Thyroid gland (tissue), 4 donors: ENCODE measurements at places on chromosomes 11 and 22.

GRCh38 chr22:23591201-23591791 lies 11.2 kb upstream of the IGLL1 start:
- DNase-seq = peak; percentile 76

GRCh38 chr11:130918081-130918480 lies 1.8 kb upstream of the SNX19 start:
- no peak for DNase-seq

GRCh38 chr11:128628325-128628673 lies 40.9 kb upstream of the ETS1 start:
- no peak for DNase-seq

DNA sequence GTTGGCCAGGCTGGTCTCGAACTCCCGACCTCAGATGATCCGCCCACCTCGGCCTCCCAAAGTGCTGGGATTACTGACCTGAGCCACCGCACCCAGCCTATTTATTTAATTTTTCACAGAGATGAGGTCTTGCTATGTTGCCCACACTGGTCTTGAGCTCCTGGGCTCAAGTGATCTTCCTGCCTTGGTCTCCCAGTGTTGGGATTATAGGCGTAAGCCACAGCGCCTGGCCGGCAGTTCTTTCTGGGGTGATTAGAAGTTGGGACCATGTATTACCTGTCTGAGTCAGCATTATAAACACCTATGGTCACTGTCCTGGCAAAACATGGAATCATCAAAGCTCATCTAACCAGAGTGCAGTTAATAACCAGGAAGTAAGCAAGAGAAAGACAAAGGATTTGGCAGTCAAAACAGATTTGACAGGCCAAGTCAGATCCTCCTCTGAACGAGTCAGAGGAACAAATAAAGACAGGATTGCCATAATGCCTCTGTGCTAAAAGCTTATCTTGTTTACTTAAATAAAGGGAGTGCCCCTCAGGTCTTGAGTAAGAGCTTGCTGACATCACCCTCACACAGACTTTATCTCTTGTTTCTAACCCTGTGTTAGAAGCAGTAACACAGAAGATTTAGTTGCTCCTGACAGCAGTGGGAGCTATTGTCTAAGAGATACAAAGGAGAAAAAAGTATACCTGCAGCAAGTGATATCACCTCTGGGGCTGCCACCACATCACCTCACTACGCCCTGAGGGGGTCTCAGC lies 3.7 kb downstream of the SERPIND1 start:
- no peak for DNase-seq

DNA sequence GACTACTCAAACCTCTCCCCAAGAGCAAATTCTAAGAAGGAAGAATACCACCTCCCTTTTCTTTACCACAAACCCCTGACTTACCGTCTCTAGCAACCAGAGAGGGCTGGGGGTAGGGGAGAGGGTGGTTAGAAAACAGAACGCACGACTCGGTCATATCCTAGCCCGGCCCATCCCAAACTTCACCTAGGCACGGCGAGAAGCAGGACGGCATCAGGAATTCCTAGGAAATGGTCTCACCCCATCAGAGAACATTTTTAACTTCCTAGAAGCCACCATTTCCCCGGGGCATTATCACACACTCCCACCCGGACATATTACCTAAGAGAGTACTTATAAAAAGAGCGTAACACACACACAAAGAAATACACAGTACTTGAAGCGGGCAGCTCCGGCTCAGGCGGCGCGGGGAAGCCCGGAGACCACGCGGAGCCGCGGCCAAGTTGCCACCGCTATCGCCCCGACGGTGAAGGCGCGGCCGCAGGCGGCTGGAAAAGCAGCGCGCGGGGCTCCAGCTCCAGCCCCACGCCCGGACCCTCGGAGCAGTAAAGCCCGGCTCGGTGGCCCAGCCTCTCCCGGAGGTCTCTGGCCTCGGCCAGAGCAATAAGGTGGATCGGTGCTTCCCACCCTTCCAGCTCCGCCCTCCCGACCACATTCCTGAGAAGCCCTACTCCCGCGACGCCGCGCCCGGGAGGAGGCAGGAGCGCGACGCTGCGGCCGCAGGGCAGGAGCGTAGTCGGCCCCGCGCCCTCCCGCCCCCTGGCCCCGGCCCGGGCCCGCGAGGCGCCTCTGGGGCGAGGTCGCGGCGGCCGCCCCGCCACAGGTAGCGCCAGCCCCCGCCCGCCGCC lies 878 bp downstream of the RRAS2 start:
- DNase-seq = peak; percentile 72

GRCh38 chr11:78796956-78797355 lies 222.3 kb upstream of the NARS2 start:
- no peak for DNase-seq

DNA sequence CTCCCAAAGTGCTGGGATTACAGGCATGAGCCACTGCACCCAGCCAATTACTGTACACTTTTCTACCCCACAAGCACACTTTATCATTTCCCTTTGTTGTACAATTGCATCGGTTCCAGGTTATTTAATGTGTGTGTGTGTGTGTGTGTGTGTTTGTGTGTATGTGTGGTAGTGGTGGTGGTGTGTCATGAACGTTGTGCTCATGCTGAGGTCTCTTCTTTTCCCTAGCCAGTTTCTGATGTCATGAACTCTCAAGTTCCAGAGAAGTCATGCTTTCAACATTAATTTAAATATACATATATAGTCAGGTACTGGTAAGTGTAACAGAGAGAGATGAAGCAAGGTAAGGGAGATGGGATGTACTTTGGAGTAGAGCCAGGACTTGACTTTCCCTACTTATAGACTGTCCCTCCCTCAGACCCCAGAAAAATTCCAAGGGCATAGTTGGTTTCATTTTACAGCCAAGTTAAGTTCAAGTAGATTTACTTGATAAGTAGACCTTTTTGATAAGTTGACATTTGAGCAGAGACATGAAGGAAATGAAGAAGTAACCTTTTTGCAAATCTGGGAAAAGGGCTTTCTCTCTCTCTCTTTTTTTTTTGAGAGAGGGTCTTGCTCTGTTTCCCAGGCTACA lies 42.7 kb downstream of the WEE1 start:
- DNase-seq = no peak

GRCh38 chr22:29979777-29980321 lies 96.9 kb downstream of the MTMR3 start:
- no peak for DNase-seq

DNA sequence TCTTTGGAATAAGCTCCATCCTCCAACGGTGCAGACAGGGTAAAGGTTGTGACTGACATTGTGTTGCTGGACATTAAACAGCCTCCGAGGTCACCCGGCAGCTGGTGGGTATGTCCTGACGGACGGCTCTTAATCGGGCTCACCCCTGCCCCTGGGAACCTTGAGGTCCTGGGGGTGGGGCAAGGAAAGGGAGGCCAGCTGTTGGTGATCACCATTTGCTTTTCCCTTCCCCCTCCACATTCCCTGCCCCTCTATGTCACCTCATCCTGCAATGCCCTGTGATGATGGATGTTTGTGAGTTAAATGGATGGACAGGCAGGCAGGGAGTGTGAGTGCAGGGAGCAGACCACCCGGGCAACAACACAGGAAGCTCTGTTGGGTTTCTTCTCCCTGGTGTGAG lies 26.3 kb downstream of the APLNR start:
- DNase-seq = no peak
